ENCODE measurements at places on chromosomes 3 and 15.
A peak's percentile ranks its signal among the peaks of the same experiment; 100 is the strongest.

DNA sequence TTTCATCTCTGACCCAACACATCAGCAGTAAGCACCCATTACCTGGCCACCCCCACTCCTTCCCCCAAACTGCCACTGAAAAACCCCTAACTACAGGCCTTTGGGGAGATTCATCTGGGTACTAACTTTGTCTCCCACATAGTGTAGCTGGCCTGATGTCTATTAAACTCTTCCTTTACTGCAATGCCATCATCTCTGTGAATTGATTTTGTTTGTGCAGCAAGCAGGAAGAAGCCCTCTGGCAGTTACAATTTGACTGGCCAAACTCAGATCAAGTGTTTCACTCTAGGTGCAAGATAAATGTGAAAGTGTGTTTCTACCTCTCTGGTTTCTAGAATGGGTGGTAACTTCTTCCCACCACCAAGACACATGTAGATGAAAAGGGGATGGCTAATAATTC is 26.7 kb upstream of the OR5K4 start:
- peak; percentile 6 for DNase-seq

DNA sequence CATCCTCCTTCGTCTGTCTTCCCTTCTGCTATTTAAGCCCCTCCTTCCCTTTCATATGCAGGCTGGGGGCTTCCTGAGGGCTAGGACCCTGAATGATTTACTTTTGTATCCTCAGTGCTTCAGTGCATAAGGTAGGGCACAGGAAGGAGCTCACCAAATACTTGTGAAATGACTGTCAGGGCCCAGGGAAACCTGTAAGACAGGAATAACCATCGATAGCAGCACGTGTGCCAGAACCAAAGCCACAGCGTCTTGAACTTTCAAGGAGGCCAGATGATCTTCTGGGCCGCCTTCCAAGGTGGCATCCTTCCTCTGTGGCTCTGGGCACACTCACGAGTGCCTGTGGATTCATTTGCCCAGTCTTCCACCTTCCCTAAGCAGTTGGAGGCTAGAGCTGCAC is 3.9 kb downstream of the TMED3 start:
- DNase-seq = no peak

DNA sequence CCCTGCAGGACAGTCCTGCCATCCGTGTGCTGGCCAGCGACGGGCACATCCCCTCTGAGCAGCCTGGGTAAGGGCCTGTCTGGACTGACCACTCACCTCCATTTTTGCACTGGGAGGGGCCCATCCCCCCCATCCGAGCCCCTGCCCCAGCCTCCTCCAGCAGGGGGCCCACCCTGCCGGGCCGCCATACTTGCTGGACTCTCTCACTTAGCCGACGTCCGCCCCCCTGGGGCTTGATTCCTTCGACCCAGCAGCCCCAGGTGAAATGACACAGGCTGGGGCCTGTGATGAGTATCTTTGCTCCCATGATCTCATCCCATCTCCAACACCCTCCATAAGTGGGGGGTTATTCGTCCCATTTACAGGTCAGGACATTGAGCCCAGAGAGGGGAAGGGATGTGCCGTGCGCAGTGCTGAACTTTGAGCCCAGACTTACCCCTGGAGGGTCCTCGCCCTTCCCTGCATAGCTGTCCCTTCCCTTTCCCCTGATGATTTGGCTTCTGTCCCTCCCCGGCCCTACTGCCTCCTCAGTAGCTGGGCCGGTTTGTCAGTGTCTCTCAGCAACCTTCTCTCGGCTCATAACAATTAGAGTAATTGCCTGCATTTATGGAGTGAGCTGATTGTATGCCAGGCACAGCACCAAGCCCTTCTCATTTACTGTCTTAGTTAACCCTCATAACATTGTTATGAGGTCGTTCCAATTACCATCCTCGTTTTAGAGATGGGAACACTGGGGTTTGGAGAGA is 4.2 kb downstream of the LMAN1L start:
- DNase-seq = no peak

GRCh38 chr3:45642731-45643152 is 46.5 kb upstream of the SACM1L start:
- DNase-seq = no peak

GRCh38 chr15:78382114-78382880 is 42.1 kb downstream of the CRABP1 start:
- DNase-seq = no peak

DNA sequence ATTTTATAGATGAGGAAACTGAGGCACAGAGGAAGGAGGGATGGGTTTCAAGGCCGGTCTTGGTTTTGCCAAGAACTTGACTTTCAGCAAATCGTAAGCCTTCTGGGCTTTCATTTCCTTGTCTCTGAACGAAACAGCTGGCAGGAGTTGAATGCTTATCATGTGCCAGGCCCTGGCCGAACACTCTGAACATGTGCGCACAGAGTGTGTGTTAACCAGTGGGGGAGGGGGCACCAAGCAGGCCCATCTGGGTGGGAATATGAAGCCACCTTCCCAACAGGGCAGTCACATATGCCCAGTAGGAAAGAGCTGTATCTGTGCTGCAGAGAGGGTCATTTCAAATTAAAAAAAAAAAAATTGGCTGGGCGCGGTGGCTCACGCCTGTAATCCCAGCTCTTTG is 29.3 kb downstream of the ZNF710 start:
- DNase-seq = no peak

DNA sequence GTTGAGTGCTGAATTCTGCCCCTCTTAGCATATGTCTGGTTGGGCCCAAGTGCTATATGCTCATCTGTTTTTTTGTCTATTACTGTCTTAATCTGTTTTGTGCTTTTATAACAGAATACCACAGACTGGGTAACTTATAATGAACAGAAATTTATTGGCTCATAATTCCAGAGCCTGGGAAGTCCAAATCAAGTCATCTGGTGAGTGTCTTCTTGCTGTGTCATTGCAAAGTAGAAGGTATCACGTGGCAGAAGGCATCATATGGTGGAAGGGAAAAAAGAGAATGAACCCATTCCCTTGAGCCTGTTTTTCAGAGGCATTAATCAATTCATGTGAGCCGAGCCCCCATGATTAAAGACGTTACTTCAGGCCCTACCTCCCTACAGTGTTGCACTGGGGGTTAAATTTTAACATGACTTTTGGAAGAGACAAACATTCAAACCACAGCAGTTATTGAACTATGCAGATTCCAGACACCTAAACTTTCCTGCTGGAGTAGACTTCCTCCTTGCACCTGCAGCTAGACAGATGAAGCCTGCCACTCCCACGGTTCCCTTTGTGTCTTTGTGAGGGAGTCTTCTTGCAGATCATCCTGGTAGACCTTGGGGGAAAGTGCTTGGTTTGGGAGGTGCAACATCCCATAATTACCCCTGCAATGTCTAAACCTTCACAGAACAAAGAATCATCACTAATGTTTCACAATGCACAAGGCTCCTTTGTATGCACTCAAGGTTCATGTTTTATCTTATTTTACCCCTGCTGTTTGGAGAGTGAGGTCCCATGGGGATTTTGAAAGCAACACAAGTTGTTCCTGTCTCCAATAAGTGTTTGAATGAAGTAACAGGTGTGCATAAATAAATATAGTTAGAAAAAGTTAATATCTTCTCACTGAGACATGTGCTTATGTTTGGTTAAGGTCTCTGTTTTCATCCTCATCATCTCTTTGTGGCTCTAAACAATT is 64.7 kb upstream of the XCR1 start:
- DNase-seq = no peak

GRCh38 chr3:151491525-151491924 is 30.7 kb upstream of the IGSF10 start:
- no peak for DNase-seq

- no peak for DNase-seq
Observed at GRCh38 chr3:187906920-187907319, 161.7 kb upstream of the BCL6 start.

DNA sequence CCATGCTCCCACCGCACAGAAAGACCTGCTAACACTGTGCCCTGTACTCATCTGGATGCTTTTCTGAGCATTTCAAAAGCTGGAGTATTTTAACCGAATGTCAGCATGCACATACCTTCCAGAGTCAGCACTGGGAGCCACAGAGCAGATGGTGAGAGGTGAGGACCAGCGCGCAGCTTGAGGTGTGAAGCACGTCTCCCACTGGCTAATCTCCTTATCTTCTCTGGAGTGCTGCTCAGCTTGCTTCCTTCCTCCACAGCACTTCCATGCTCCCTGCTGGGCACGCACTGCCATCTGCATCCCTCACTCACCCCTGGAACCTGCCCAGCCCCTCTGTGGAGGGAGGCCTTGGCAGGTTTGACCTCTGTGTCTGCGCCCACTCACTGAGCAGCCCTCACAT is at the start of gene GNB5:
Gene GNB5, minus strand, starts transcription at position 186 of the 400 bp plus-strand sequence. CDS start 6,716 bp downstream, outside the sequence.
- DNase-seq = no peak

DNA sequence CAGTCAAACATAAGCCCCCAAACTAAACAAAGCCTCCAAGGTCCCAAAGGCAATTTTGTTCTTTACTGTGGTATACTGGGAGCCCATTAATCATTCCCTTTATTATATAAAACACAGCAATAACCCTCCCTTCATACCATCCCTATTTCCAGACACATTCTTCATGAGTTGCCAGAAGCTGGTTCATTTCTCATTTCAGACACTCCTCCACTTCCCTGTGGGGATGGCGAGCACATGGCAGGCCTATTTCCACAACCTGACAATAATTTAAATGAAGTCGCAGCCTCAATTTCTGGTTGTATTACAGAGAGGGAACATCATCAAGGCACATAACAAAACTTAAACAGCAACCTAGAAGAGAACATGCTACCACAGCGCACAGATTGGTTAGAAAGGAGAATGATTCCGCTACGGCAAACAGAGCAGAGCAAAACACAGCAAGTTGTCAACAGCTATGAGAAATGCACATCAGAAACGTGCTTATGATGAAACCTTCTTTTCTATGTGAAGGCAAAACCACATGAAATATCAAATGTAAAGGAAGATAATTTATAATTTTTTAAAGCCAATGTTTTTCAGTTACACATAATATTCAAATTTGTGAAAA is 63.3 kb upstream of the ARHGEF3 start:
- DNase-seq = no peak

DNA sequence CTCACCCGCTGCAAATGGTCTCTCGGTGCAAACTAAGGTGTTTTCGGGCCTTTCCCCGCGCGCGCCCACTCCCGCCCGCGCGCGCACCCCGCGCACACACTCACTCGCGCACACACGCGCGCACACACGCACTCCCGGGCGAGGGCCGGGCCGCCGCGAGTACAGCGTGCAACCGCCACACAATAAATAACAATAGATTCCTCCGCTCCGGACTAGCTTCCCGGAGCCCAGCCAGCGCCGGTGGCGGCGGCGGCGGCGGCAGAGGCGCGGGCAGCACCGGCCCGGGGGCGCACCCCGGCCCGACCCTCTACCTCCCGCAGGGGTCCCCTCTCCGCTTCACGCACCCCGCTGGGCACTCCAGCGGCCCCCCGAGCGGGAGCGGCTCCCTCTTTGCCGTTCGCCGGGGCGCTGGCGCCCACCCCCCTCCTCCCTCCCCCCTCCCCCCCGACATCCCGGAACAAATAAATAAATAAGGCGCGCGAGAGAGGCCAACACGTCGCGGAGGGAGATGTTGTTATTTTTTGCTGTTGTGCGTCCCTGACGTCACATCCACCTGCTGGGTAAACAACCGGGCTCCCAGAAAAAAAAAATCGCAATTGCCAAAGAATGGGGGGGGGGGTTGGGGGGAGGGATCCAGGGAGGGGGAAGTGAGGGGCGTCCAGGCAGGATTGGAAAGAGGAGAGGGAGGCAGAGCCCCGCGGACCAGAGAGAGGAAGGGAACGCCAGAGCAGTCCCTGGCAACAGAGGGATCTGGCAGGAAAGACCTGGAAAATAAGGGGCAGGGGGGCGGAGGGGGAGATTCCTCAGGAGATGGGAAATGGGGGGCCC is at the start of gene FOXP1:
Gene FOXP1, minus strand, starts transcription at position 163 of the 828 bp plus-strand sequence. CDS start 385,347 bp downstream, outside the sequence.
- peak; percentile 27 for DNase-seq

DNA sequence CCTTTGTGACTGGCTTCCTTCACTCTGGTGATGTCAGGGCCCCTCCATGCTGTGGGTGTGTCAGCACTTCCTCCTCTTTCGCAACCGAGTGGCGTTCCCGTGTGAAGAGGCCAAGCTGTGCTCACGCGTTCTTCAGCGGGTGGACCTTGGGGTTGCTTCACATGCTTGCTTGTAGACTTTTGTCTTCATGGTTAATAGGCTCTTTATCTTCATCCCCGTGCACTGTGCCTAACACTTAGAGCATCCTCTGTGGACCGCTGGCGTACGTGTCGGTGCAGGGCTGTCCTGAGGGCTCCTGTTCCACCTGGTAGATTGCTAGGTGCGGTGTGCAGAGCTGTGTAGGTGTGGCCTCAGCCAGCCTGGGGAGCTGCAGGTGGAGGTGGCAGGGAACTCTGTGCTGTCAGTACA is 182.3 kb downstream of the OR4M2 start:
- no peak for DNase-seq

GRCh38 chr3:104180906-104181305 is 1185.8 kb upstream of the ALCAM start:
- DNase-seq = no peak

GRCh38 chr15:84797212-84797611 is 19.9 kb upstream of the ALPK3 start:
- DNase-seq = no peak

GRCh38 chr3:125179143-125179883 is 33.2 kb downstream of the SLC12A8 start:
- peak; percentile 65 for DNase-seq

GRCh38 chr3:175270866-175271265 is 411.7 kb downstream of the NAALADL2 start:
- DNase-seq = no peak

DNA sequence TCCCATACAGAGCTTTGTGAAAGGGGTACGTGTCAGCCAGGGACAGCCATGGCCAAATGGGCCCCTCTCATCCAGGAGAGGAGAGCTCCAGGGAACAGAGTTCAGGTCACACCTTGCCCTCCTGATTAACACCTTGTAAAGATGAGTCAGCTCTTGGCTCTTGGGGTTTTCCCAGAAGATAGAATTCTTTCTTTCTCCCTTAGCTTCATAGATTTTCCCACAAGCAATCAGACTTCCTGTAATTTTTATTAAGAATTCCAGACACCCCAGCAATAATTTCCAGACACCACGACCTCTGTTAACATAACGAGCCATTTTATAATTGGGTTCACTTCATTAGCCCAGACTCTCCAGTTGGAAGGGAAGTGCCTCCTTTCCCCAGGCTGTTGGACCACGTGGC is 86.4 kb downstream of the LRTM1 start:
- DNase-seq = no peak

DNA sequence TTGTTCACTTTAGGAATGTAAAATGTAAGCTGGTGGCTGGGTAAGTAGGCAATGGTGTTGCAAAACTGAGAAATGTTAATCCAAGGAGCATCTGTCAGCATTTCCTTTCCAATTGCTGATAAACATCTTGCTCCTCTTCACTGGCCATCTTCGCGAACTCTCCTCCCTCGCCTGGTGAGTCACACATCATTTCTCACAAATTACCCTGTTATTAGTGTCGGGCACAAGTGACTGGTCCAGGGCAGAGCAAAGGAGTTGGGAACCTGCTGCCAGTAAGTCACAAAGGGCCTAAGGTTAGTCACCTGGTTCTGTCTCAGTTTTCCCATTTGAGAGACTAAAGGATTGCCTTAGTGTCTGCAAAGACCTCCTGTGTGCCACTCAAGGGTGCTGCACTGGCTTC is 13.0 kb downstream of the CERS3 start:
- no peak for DNase-seq

All from GM10248 (cell line).